NCI-H187 treated with DMSO at 0.1 percent for 48 hours (cell line): ENCODE measurements at places on chromosomes 4 and X.
A peak's percentile ranks its signal among the peaks of the same experiment; 100 is the strongest.

DNA sequence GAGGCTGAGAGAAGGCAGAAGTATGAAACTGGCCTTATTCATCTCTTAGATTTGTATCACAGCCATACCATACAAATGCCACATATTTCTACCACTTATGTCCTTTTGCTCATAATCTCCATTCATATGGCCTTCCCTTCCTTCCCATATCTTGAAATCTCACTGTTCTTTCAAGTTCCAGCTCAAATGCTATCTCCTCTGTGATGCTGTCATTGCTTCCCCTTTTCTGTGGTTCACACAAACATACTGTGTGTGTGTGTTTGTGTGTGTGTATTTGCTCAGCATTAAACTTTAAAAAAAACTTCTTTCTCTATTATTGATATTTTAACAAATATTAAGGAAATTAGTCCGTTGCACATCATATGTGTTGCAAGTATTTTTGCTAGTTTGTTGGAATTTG, 26.7 kb downstream of the PHKA1 start:
- DNase-seq: no peak

GRCh38 chr4:184755278-184755677, 21.4 kb upstream of the CENPU start:
- DNase-seq: no peak

GRCh38 chr4:1842993-1843448, 12.9 kb downstream of the LETM1 start:
- DNase-seq: no peak

DNA sequence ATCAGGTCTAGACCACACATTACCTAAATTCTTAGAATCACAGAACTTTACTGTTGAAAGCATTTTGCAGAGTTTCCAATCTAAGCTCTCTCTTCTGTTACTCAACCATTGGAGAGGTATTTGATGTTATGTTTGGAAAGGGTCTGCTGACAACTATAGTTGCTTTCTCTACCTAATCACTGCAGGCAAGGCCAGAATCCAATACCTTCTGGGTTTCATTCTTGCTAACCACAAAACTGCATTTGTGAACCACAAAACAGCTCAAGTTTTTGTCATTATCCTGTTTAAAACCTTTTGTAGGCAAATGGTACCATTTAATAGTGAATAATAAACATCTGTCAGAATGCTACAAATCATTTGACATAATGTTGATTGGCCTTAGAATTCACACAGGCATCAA, 380.1 kb downstream of the GASK1B start:
- DNase-seq: no peak

DNA sequence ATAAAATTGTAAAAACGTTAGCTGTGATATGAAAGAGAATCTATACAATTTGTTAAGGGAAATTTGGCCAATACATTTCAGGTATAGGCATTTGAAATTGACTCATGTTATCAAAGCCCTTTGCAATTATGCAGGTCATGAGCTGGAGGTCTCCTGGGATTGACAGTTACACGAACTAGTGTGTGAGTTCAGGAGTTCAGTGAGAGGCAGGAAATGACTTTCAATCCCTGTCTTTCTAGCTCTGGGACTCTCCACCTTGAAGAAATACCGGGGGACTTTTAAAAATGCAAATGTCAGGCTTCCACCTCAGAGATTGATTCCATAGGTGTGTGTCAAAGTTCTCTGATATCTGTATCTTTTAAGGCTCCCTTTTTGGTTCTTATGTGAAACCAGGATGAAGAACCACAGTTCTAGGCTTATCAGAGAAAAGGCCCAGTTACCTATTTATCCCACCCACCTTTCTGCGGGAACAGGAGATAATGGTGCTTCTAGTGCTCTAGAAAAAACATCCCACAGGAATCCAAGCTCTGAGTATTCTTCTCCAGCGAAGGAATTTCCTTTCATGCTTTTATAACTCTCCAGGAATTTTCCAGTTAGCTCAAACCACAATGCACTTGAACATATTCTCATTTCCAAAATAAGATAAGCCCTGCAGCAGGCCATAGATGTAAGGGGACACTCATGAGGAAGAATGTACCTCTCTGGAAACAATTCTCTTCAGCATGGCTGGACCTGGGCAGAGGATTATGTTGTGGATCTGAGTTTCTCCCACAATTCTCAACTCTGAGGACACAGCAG, 501.0 kb downstream of the IDS start:
- no peak for DNase-seq

DNA sequence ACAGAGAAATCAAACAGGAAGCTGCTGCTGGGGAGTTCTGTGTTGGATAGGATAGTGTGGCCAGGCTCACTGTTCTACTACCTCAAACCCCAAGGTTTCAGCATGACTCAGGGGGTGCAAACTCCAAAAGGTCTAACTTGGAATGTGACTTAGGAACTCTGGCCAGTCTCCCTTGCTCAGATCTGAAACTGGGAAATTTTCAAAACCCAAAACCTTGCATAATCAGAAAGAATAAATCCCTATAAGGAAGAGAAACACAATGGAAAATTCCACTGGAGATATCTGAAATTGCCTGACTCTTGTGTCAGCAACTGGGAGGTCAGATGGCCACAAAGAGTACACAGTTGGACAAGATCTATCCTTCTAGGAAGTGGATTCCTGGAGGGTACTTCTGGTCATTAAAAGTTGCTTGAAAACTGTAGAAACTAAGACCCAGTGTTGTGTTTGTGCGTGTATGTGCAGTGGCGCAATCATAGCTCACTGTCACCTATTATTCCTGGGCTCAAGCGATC, 58.0 kb downstream of the PPEF2 start:
- DNase-seq: no peak

- no peak for DNase-seq
Measured at GRCh38 chrX:22135171-22135711, 103.1 kb downstream of the PHEX start.

GRCh38 chr4:155164718-155165117, 43.7 kb upstream of the NPY2R start:
- no peak for DNase-seq

DNA sequence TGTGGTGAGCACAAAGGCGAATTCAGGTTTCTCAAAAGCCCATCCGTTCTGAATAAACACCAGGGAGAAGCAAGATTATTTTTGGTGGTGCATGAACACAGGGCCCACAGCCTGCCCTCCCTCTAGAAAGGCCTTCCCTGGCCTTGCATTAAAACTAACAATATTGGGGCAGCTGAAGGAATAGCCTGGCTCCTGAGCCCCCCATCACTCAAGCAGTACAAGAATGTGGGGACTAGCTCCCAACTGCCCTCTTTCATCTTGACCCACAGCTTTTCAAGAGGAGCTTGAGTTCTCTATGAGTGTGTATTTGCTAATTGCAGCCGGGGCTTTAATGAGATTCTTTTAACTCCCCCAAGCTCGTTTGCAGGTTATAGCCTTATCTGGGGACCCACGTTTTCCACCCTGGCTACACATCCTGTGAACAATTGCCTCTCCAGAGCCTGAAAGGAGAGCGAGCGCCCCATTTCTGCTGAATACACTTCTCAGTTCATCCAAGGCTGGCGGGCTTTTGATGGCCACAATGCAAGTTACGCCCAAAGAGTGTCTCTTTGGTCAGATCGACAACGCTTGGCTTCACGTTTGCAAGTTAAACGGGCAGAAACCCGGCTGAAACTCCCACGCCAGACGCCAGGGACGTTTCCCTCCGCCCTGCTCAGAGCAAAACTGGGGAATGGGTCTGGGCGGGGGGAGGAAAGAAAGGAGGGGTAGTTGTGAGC, 4.7 kb upstream of the GSX2 start:
- DNase-seq: no peak

- DNase-seq: no peak
Measured at GRCh38 chr4:78565971-78566372, 14.4 kb downstream of the ANXA3 start.

GRCh38 chr4:42574870-42575430, 82.0 kb downstream of the ATP8A1 start:
- no peak for DNase-seq

DNA sequence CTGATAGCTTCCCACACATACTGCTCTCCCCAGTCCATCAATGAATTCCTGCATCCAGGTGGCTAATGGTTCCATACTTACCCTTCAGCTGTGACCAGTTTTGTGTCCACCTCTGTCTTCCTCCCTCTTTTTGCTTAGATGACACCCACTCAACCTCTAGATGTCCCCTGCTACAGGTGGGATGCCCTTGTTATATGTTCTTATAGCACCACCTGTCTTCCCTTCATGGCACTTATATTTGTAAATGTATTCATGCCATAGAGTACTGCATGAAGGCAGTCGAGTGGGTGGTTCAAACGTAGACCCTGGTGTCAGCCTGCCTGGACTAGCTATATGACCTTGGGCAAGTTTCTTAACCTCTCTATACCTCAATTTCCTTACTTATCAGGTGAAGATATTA, 6.5 kb upstream of the USP46 start:
- no peak for DNase-seq

- DNase-seq: peak; percentile 5
Measured at GRCh38 chr4:37383579-37384229, 139.2 kb downstream of the NWD2 start.

GRCh38 chr4:183757060-183757459, 98.0 kb downstream of the TRAPPC11 start:
- DNase-seq: no peak

- peak; percentile 63 for DNase-seq
Measured at GRCh38 chr4:77818073-77818601, 1.0 kb downstream of the CNOT6L start.

- no peak for DNase-seq
Measured at GRCh38 chrX:136608295-136608933, 39.5 kb upstream of the CD40LG start.

DNA sequence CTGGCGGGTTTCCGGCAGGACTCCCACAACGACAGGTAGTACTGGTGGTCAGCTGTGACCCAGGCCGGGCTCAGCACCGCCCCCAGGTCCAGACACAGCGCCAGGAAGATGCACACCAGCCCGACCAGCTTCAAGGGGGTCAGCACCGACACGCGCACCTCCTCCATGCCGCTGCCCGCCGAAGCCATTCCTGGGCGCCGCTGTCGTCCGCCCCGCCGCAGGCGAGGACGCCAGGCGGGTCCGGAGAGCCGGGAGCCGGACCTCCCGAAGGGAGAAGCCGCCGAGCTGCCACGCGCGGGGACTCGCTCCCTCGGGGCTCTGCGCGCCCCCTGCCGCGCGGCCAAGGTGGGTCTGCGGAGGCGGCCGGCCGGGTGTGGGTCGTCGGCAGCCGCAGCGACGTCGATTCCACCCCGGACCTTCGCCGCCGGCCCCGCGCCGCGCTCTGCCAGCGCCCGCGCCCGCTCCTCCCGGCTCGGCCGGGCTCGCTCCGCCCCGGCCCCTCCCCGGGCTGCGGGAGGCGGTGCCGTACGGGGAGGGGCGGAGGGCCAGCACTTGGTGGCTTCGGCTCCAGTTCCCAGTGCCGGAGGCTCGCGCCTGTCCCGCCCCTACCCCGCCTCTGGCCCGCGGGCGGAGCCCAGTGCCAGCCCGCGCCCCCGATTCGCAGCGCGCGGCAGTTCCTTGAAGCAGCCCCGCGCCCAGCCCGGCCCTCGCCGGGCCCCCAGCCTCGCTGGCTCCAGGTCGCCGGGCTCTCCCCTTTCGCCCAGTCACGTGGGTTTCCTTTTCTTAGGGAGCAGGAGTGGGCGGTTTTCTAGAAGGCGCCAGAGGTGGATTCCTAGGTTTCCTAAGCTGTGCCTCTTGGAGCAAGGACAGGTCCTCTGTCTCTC, at the start of gene TMEM47:
TMEM47 (minus strand) TSS at position 444 of the 884 bp plus-strand sequence; CDS start at position 188, 256 bp downstream.
- no peak for DNase-seq

DNA sequence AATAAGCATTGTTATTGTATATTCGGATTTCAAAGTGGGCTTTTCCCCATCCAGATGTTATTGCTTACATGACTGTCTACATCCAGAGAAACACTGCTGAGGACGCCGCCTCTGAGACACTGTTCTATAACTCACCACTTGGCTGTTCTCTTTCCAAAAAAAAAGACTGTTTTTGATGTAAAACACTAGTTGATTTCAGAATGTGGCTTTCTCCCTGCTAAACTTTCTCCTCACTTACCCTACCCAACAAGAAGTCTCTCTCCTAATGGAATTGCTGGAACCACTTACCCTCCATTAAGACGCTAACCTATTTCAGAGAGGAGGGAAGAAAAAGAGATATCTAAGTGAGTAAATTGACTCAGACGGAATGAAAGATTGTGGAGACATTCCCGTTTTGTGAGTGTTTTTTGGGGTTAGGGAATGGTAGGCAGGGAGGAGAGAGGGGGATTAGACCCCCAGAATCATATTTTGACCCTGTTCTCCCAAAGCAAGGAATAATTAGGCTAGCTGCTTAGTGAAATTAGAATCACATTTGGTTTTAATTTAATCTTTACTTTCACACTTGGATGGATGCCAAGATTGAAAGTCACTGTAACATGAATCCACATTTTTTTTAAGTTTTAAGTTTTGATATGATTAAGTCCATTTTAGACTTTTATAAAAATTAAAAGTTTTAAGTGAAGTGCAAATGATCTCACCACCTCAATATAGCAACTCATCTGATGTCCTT, 174.9 kb downstream of the CHIC2 start:
- no peak for DNase-seq

GRCh38 chrX:123489011-123489410, 243.8 kb downstream of the THOC2 start:
- DNase-seq: no peak

DNA sequence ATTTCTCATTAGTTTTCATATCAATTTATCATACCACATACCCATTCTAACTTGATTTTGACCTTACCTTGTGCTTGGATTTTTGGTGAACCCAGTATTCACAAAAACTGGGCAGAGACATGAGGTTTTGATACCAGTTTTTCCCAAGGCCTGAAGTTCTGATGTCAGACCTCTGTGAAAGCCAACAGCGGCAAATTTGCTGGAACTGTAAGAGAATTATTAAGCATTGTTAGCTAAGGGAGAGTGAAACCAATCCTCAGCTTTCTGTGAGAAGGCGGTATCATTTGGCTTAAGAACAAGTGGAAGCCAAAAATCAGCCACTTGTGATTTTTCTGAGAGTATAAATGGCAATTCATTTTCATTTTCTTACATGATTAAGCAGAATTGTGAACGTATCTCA, 8.9 kb downstream of the HSD17B13 start:
- no peak for DNase-seq

DNA sequence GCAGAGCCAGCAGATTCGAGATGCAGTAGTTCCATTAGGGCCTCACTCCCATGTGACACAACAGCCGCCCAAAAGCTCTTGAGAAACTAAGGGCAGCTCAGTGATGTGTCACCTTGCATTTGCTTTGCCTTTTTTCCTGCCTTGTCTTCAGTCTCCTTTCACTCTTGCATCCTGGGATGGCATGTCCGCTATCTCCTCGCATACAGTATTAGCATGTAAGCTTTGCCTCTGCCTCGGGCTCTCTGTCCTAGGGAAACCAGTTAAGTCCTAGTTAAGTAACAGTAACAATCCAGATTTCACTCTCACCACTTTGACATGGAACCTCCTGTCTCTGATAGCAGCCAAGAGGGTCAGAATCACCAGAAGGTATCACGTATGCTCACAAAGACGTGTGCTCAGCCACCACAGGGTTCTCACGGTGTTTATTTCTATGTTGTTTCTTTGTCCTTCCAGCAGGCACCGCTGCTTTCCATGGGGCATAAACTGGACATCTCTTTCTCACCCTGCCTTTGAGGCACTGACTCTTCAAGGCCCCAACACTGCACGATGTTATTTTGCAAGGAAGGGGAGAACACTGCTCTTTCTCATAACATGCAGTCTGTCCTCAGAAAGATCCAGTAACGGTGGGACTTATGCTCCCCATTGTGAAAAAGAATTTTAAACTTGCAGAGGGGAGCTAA, 26.7 kb upstream of the SORBS2 start:
- DNase-seq: no peak

- peak; percentile 64 for DNase-seq
Measured at GRCh38 chr4:182491719-182492118, 248.5 kb downstream of the TENM3 start.

- DNase-seq: no peak
Measured at GRCh38 chrX:128975745-128976144, 547.5 kb downstream of the SMARCA1 start.

GRCh38 chrX:2176733-2177132, 324.0 kb downstream of the DHRSX start:
- no peak for DNase-seq
